ENCODE measurements at places on chromosomes 11 and 22.

GRCh38 chr22:44730022-44730393 lies 22.4 kb upstream of the ARHGAP8 start:
- DNase-seq = no peak

DNA sequence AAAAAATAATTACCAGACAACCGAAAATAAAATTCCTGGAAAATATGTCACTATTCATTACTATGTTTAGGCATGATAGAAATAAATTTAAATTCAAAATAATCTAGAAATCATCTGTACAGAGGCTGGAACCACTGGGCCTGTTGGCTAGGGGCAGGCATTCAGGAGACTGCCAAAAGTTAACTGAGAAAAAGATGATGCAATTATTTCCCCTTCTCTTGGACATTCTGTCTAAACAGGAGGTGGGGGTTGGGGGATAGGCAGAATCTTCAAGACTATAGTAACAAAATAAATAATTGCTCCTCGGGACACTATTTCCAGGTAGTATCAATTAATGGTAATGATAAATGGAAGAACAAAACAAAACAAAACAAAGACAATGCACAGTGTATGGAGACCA lies 14.1 kb downstream of the BTBD10 start:
- peak; percentile 40 for DNase-seq

DNA sequence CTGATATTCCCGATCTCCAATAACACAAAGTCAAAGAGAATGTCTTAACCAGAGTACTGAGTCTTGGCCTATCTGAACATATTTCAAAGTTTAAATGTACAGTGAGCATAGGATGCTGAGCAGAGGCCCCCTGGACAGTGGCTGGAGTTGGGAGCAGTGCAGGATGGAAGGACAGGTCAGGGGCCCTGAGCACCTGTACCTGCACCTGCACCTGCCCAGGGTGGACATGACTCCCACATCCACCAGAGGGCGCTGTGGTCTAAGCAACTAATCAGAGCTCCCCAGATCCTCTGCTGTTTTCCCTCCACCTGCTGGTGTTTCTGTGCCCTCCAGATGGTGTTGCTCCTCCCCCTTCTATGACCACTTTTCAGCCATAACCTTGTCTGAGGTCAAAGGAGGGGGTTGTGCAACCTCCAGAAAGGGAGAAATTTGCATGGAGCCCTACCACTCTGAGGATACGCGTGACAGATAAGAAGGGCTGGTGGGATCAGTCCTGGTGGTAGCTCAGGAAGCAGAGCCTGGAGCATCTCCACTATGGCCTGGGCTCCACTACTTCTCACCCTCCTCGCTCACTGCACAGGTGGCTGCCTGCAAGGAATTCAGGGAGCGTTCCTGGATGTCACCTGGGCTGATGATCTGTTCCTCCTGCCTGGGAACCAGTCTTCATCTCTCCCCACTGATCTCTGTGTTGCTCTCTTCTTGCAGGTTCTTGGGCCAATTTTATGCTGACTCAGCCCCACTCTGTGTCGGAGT lies 49.1 kb upstream of the VPREB1 start:
- peak; percentile 48 for DNase-seq

GRCh38 chr11:742156-742546 lies 5.1 kb upstream of the TALDO1 start:
- no peak for DNase-seq

DNA sequence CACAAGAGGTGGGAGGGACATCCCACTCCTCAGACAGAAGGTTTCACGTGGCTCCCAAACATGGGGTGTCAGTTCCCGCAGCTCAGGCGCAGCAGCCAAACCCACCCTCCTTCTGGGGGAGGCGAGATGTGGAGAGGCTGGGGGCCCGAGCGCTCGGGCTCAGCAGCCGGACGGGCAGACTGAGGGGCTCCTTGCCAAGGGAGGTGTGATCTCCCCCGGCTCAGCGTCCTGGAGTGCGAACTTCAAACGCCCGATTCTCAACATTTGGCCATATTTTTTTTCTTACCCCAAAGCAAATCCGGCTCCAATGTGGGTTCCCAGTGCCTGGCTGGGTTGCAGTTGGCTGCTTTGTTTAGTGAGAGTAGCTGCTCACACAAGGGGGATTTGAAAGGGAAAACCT lies 477.9 kb downstream of the MN1 start:
- DNase-seq = no peak

GRCh38 chr22:23204125-23204488 lies 23.8 kb downstream of the BCR start:
- DNase-seq = no peak

GRCh38 chr11:11427542-11427941 lies 74.5 kb upstream of the CSNK2A3 start:
- no peak for DNase-seq

GRCh38 chr22:23518376-23519187 lies 61.5 kb downstream of the IGLL1 start:
- no peak for DNase-seq

DNA sequence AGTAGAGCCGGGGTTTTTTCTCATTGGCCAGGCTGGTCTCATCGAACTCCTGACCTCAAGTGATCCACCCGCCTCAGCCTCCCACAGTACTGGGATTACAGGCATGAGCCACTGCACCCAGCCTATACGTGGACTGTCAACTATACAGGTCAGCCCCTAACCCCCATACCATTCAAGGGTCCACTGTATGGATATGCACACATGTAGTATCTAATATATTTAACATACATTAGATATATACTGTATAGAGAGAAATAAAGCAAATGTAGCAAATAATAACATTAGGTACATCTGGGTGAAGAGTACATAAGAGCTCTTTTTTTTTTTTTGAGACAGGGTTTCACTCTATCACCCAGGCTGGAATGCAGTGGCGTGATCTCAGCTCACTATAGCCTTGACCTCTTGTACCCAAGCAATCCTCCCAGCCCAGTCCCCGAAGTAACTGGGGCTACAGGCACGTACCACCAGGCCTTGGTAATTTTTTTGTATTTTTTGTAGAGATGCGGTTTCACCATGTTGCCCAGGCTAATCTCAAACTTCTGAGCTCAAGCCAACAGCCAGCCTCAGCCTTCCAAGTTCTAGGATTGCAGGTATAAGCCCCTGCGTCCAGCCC lies 1.5 kb upstream of the ATP5MGL start:
- DNase-seq = no peak

All from fibroblast of skin of right biceps (primary cell).